ENCODE measurements at places on chromosomes 5 and 9.

DNA sequence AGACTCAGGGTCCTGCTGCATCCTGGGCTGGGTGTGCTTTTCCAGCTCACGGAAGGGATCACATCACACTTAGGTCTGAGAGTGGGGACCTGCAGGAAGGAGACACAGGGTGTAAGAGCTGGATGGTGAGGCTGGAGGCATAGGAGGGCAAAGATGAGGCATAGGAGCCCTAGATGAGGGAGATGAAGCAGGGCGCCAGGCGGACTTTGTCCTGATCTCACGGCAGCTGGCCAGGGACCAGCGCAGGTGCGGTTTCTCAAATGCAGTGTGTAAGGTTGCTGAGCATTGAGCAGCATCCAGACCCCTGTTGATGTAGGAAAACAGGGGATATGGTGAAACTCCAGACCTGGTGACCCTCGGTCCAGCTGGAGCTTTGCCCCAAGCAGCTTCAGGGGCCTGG lies 156.5 kb downstream of the PSAT1 start:
- no peak for DNase-seq

DNA sequence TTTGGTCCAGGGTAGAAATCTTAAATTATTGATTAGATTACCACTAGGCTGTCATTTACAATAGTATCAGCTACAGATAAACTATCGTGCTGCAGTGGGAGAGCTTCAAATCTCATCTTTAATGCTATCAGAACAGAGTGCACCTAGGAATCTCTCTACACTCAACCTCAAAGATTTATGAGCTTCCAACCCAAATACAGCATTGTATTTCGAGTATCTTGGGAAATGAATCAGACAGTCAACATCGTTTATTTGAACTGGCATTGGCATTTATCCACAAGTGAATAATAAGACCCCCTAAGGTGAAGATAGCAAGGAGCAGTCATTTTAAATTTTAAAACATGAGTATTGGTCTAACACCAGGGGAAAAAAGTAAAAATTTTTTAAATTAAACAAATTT lies 1203.2 kb downstream of the CDH12 start:
- no peak for DNase-seq

- DNase-seq: no peak
Observed at GRCh38 chr9:3751125-3751758, 225.4 kb upstream of the RFX3 start.

DNA sequence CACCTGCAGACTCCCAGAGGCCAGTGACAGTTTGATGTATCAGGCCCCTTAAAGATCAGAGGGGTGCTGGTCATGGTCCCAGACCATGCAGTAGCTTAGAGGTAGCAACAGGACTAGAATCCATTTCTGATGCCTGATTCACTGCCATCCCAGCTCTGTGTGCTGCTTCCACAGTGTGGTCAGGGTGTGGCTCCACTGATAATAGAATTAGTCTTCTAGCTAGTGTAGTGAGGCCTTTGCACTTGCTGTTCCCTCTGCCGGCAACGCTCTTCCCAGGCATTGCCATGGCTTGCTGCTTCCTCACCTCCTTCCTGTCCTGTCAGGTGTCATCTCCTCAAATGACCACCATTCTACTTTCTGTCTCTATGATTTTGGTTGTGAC lies 15.8 kb downstream of the PPARGC1B start:
- DNase-seq: no peak

- DNase-seq: no peak
Observed at GRCh38 chr9:125949703-125950460, 202.7 kb downstream of the PBX3 start.

GRCh38 chr9:116193636-116194035 lies 40.0 kb downstream of the PAPPA start:
- no peak for DNase-seq

DNA sequence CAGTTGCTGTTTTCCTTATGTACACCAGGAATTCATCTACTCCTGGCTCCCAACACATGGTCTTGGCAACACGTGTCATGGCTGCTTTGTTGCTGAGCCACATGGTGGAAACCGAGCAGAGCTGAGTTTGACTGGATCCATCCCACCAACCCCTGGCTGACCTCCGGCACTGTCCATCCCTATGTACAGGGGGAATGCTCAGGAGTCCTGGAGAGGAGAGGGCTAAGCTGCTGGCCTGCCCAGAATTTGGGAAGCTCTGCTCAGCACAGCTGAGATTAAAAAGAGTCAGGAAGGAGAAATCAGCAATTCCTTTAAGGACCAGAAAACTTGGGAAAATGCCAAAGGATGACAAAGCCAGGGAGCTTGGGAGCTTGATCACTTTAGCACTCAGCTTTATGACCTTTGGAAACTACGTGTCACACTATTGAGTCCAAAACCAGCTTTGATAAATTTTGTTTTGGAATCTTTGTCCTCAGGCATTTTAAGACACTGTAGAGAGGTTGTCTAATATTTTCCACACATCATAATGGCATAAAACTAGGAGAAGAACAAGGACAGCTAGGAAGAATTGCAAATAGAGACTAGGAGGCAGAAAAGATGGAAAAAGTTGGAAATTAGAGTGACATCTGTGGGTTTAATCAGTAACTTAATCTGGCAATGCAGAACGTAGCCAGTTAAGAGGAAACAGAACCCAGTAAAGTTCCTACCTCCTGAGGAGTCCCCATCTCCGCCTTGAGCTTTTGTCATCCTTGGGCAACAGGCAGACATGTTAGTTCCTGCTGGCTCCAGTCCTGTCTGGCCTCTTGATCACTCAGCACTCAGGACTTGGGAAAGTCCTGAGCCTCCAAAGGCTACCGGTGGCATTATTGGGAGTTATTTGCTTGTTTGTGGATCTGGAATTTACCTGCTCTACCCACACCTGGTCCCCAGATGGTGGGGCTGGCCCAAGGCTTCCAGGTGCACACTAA lies 62.5 kb upstream of the PLPP1 start:
- no peak for DNase-seq

DNA sequence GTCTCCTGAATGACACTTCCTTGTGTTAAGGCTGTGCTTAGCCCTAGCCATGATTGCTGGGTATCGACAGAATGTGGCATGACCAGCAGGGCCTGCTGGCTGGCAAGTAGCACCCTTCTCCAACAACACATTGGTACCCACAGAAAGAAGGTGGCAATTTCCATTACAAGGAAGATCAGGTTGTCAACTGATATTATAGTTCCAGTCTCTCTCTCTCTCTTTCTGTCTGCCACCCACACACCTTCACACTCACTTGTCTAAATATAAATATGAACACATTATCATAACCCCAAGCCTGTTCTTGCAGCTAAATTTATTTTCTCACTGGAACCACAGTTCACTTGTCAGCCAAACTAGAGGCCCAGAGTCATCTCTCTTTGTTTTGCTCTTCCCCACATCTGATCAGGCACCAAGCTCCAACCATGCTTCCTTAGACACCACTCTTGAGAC lies 408.1 kb upstream of the PIK3R1 start:
- no peak for DNase-seq

GRCh38 chr9:125691869-125692268 lies 15.1 kb downstream of the MAPKAP1 start:
- DNase-seq: no peak

- no peak for DNase-seq
Observed at GRCh38 chr5:8870349-8870958, 675.4 kb downstream of the SEMA5A start.

DNA sequence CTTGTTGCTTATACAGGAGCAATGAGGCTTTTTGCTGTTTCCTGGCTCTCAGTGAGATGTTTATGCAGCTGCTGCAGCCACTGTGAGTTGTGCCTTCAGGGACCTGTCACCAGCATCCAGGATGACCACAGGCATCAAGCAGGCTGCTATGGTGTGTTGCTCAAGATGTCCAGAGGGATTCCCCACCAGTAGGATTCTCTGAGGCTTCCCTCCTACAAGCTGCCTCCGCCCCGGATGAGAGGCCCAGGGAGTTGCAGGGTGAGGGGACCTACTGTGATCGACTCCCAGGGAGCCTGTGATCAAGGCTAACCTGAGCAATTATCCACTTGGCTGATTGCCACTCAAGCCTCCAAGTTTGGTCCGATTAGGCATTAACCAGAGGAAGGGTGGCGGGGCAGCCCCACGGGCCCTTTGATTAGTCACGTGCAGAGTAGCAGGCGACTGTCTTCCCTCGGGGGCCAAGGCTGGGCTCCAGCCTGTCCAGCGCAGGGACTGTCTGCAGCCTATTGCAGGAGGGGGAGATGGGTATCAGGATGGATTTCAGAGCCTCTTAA lies 1.8 kb upstream of the FAT2 start:
- no peak for DNase-seq

DNA sequence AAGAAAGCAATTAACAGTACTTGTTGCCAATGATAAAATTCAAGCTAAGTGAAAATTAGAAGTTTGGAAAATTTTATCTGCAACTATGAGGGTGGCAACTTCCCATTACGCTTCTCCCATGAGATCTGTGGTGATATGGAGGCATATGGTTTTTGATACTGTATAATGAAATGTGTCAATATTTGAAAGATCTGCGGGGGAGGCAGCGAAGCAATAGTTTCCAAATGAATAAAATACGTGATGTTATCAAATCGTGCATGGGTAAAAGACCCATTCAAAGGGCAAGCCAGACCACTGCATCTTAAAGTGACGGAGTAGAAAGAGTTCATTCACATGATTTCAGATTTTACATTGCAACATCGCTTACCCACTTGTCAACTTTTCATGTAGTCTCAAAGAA lies 20.9 kb upstream of the BOD1 start:
- DNase-seq: no peak

DNA sequence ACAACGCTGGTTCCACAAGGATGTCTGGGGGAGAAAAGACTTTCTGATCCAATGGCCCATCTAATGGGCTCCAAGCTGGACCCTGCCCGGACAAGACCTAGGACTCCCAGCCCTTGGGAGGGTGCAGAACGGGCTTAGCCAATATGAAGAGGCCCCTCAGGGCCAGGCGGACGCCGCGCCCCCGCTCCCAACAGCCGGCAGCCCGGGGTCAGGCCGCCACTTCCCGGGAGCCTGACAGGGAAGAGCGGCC lies 493 bp downstream of the P4HA2 start:
- no peak for DNase-seq

DNA sequence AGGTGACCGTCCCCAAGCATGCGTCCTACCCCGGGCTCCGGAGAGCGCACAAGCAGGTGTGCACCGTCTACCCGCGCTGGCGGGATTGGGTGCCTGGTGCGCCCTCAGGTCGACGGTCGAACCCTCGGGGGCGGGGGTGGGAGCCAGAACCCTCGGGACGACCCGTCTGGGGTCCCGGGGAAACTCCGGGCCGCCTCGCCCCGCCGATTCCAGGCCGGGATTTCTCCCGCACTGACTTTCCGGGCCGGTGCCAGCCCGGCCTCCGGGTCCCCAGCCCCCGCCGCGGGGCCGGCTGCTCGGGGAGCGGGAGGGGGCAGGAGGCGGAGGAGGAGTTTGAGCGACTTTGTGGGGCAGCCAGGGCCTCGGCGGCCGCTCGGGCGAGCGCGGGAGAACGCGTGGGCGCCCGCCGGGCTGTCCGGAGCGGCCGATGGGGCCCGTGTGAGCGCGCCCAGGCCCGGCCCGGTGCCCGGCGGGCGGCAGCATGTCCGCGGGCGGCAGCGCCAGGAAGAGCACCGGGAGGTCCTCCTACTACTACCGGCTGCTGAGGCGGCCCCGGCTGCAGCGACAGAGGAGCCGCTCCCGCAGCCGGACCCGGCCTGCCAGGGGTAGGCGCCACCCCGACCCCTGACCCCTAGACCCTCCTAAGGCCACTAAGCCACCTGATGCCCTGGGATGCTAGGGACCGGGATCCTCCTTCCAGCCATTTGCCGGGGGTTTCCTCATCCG lies at the start of gene DAB2IP:
TSS of gene DAB2IP (plus strand) at position 340 of the 726 bp plus-strand sequence. CDS start at position 482, 142 bp downstream.
- no peak for DNase-seq

DNA sequence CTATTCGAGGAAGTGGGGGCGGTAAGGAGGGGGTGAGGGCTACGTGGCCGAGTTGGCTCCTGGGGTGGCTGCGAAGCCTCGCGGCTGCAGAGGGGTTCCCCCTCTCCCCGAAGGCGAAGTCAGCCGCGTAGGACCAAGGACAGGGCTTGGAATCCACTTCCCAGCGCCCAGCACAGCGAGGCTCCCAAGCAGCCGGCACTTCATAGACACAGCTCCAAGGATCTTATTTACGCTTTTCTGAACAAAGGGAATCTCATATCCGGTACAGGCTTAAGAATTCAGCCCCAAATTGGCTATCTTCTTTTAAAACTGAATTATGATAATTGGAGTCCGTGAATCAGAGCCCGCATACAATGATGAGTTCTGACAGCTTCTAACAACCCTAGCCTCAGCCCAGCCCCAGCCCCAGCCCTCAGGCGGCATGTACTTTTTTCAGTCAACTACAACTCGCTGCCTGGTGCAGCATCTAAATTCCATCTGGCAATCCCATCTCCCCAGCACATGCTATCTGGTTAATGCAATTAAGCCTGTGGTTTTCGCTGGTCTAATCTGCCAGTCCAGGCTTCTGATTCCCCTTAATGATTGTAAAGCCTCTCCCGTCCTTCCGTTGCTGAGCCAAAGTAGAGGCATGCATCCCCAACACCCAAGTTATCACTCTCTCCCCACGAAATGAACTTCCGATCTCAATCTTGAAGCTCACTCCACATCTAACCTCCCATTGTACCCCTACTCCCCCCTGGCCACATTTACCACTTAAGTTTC lies 1.0 kb downstream of the ELAVL2 start:
- no peak for DNase-seq

DNA sequence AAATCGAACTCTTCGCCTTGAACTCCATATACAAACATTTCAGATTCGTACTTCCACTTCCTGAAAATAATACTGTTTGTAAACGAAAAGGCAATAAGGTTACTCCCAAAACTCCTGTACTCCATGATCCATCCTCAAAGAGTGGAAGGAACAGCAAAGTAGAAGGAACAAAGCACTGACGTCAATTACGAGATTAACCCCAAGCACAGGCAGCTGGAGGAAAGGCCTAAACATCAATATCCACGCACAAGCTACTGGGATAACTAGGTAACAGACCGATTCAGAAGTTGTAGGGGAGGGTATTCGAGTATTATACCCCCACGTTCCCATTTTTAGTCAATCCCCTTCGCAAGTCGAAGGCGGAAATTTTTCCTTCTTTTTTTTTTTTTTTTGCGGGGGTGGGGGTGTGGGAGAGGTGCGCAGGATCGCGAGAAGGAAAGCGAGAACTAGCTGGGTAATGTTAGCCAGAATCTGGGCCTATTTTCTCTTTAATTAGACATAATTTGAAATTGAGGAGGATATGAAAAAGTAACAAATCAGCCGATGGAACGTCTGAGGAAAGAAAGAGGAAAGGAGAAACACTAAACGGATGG lies 909 bp downstream of the AFF4 start:
- DNase-seq: no peak

DNA sequence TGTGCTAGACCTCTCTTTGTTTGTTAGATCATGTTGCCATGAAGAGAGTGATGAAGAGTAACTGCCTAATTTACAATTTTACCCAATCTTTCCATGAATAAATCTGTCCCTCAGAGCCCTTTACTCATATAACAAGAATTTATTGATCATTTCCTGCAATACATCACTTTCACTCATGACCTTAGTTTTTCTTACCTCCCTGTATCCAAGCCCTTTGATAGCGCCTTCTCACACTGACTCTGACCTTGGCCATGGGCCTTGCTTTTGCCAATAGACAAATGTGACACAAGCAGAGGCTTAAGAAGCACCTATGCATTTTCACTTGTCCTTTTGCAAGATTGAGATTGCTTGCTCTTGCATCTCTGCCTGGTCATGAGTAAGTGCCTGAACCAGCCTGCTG lies 288.1 kb downstream of the NNT start:
- no peak for DNase-seq

All from effector memory CD4-positive, alpha-beta T cell (primary cell).